Progenitor cell of endocrine pancreas (in vitro differentiated cells): ENCODE measurements at places on chromosomes 16 and 17. TPM values are rescaled to one million over a fixed set of nuclear protein-coding genes. Genes with fewer than 3 reads are reported as not detected.

DNA sequence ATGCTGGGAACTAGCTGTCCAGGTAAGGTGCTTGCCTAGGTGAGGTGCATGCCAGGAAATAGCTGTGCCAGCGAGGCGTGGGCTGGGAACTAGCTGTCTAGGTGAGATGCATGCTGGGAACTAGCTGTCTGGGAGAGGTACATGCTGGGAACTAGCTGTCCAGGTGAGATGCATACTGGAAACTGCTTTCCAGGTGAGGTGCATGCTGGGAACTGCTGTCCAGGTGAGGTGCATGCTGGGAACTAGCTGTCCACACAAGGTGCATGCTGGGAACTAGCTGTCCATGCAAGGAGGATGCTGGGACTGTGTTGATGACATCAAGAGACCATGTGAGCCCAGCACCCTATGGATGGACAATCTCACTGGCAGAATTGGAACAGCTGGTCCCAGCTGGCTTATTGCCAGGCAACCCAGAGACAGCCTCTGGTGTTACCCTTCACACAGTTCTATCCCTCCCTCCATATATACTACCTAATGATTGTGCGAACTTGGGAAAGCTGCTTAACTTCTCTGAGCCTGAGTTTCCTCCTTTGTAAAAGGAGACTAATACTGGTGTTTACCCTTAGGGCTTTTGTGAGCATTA, 479.9 kb upstream of the RBFOX1 start:
- DNase-seq, result no peak

DNA sequence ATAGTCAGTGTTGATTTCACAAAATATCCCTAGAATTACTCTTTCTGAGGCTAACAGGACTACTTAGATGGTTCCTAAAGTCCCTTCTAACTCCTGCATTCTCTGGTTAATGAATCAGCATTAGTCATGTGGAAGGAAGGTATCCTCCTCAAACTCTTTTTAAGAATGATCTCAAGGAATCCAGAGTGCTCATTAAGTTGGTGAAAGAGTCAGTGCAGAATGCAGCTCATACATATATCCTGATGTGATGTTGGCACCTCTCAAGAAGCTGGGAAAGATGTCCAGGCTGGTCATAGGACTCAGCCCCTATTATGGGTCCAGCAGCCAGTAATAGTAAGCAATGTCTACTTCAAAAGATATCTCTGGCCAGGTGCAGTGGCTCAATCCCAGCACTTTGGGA, 65.5 kb downstream of the PIGL start:
- no peak for DNase-seq

Gene CDH1
- total RNA-seq, result 545 and 586 TPM in 2 replicates

Gene JPH3
- 23.1 and 26.4 TPM in 2 replicates for total RNA-seq

Gene FBXL16
- 4.3 TPM in 2 replicates for total RNA-seq
